ENCODE measurements at places on chromosomes 13 and 19.

- no peak for DNase-seq
Measured at GRCh38 chr19:49615861-49616260, 24.1 kb downstream of the RRAS start.

GRCh38 chr19:6677883-6678689 is 8.1 kb upstream of the TNFSF14 start:
- no peak for DNase-seq

GRCh38 chr13:78098249-78098648 is 179.6 kb upstream of the EDNRB start:
- no peak for DNase-seq

DNA sequence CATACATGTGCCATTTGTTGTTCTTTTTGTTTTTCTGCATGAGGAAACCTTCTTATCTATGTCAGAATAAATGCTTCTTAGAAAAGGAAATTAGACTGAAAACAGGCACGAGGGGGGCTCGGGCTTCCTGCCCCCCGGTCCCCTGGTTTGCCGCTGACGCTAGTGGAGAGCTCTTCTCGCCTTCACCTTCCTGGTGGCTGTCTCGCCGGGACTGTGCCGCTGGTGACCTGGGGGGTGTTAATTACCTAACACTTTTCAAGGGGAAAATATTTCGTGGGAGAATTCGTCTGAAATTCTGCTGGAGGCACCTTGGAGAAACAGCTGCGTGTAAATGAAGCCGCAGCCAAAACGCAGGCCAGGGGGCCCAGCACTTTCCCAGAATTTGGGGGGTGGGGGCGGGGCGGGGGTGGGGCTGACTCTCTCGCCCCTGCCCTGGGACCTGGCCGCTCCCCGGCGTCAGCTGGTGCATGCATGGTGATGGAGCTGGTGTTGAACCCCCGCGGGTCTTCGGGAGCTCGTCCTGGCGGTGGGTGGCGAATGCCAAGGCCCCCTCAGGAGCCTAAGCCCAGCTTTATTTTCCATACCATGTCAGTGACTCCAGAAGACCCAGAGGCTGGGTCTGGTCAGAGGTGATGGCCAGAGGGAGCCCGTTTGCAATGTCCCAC is 58.3 kb upstream of the MCF2L start:
- DNase-seq, result no peak

GRCh38 chr13:79724348-79725103 is 243.6 kb downstream of the NDFIP2 start:
- DNase-seq, result no peak

- DNase-seq, result no peak
Measured at GRCh38 chr19:28940751-28941500, 272.0 kb downstream of the UQCRFS1 start.

DNA sequence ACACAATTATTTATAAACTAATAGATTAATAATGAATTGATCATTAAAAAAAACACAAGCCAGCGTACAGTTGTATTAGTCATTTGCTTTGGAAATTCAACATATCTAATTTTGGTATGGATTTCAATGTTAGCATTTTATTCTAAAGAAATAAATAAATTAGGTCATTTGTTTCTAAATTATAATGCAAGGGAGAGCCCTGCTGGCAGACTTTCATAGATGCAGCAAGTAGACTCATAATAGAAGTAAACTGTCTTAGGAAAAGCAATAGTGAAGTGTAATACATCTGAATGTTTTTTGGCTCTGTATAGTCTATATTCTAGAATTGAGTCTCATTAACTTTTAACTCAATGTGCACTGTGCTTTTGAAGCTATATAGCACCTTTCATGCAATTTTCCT is 982.4 kb upstream of the MIR17HG start:
- DNase-seq, result no peak
